ENCODE measurements at places on chromosomes 4 and X. TPM values are rescaled to one million over a fixed set of nuclear protein-coding genes. Genes with fewer than 3 reads are reported as not detected.

PPBP gene
- total RNA-seq, result not detected

RPA4 gene
- total RNA-seq, result 2.8 TPM

TMEM47 gene
- 98.1 TPM for total RNA-seq

DMD gene
- total RNA-seq, result 260 TPM

SNCA gene
- 21.9 TPM for total RNA-seq

PNMA3 gene
- total RNA-seq, result 0.36 TPM

GRCh38 chr4:99827454-99827853, 10.8 kb downstream of the DAPP1 start:
- H3K27ac ChIP-seq, result no peak overlapping the region
- no peak for DNase-seq
- no peaks in the 10 kb centered on the region for H3K27me3 ChIP-seq

DNA sequence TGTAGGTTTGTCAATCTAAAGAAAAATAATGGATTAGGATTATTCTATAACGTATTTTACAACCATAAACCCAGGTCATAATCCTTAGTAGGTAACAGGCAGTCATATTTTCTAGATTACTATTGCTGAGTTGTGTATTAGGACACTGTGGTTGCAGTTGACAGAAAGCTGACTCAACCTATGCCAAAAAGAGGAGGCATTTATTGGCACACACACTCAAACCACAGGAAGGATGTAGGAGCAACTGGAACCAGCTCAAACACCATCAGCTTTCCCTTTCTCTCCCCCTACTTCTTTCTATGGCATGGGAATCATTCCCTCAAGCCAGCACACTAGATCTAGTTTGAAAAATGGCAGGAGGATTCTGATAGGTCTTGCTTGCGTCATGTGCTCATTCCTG, 136.4 kb upstream of the FAM9C start:
- H3K4me3 ChIP-seq, result no peak overlapping the region
- no peak for DNase-seq
- no peak overlapping the region for H3K27ac ChIP-seq
- no peaks in the 10 kb centered on the region for H3K36me3 ChIP-seq

Measured in sigmoid colon (tissue), 7 donors.